ENCODE measurements at places on chromosomes 2 and 18. TPM values are rescaled to one million over a fixed set of nuclear protein-coding genes. Genes with fewer than 3 reads are reported as not detected.

The NETO1 gene
- polyA plus RNA-seq, result not detected

The AGXT gene
- polyA plus RNA-seq, result 0.06 TPM

The BCL11A gene
- 18.9 TPM for polyA plus RNA-seq

The RGPD3 gene
- 0.04 TPM for polyA plus RNA-seq

The PPP1R1C gene
- 18.7 TPM for polyA plus RNA-seq

The NAT8 gene
- not detected for polyA plus RNA-seq

The GCFC2 gene
- polyA plus RNA-seq, result 7.2 TPM

The GALNT5 gene
- polyA plus RNA-seq, result 0.04 TPM

The RFTN2 gene
- 1.1 TPM for polyA plus RNA-seq

The MTLN gene
- polyA plus RNA-seq, result 330 TPM

The SERPINB13 gene
- polyA plus RNA-seq, result not detected

Data from heart left ventricle (tissue), 16 donors.